ENCODE measurements at places on chromosomes 1 and 21.

DNA sequence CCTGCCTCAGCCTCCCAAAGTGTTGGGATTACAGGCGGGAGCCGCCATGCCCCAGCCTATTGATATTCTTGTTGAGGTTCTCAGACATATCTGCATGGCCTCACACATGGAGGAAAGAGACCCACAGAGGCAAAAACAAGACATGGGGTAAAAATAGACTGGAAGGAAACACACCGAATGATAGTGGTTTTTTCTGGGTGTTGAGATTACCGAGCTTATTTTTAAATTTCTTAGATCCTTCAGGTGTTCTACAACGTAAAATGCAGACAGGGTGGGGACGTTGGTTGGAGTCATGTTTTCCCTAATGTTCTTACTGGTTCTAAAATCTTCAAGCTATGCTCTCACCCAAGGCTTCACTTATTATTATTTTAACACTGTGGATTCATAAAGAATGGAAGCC lies 23.9 kb upstream of the RUNX3 start:
- DNase-seq: no peak

GRCh38 chr1:53339736-53340635 lies 12.1 kb upstream of the LRP8 start:
- no peak for DNase-seq

GRCh38 chr1:109783436-109783835 lies 19.7 kb upstream of the EPS8L3 start:
- peak; percentile 70 for DNase-seq

DNA sequence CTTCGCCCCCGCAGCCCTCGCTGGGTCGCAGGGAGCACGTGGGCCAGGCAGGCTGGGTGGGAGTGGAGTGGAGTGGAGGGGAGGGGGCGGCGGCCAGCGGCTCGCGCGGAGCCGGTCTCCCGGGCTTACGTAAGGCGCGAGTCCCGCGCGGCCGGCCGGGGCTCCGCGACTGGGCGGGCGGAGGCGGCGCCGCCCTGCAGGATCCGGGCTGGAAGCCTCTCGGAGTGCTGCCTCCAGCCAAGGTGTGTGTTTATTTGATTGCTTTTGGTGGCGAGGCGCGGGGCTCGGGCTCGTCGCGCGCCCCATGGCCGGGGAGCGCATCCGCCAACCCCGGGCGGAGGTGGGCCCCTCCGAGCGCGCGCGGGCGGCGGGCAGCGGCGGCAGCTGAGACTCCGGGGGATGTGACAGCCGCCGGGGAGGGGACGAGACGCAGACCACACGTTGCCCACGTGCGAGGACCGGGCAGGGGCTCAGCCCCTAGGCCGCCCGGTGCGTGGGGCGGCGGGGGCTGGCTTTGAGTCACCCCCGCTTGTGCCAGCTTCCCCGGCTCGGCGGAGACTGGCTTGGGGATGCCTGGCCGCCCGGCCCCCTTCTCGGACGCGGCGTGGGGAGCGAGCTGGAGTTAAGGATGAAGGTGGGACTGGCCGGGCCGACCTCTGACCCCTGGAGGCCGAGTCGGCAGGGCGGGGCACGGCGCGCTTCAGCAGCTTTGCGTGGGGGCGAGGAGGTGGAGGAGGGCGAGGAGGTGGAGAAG lies 402 bp upstream of the AK4 start:
- DNase-seq: peak; percentile 45

DNA sequence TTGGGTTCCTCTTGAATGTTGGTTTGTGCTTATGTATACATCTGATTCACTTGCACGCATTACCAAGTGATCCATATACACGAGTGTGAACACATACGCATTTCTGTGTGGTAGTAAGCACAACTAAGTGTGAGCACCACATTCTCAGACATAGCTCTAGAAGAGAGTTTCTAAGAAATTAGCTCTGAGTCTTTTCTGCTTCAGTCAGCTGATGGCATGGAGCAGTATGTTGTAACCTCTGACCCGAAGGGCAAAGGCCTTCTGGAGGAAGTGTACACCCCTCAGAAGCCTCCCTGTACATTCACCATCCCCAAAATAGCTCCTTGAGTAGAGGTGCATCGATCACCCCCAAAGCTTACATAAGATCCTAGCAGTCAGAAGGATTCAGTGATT lies 183.7 kb downstream of the KIF26B start:
- DNase-seq: no peak

- peak; percentile 91 for DNase-seq
These were observed 12.5 kb upstream of the SARS1 start for GRCh38 chr1:109201123-109201703.

GRCh38 chr1:119859647-119860046 lies 36.7 kb downstream of the ADAM30 start:
- peak; percentile 79 for DNase-seq

- peak; percentile 72 for DNase-seq
These were observed 15.8 kb downstream of the SNX7 start for GRCh38 chr1:98677288-98677687.

All from fibroblast of skin of right biceps (primary cell).